ENCODE measurements at places on chromosomes 3 and 15.

DNA sequence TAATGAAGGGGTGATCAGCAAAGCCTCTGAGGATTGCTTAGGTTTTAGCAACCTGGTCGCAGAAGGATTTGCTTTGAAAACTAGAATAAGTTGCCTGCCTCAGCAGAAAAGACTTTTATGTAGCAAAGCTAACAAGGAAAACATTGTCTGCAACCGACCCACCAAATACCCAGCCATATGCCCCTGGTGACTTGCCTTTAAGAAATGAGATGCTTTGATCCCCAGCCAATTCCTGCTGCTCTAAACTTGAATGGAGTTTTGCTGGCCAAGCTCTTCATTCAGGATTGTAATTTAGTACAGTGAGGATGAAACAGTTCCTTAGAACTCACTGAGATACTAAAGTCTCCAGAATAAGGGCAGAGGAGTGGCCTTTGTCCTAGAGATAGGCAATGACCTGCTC, 139.8 kb upstream of the PROK2 start:
- DNase-seq = no peak

- no peak for DNase-seq
Observed at GRCh38 chr3:185151964-185152409, 873 bp downstream of the C3orf70 start.

- DNase-seq = no peak
Observed at GRCh38 chr3:58034738-58035523, 26.7 kb downstream of the FLNB start.

DNA sequence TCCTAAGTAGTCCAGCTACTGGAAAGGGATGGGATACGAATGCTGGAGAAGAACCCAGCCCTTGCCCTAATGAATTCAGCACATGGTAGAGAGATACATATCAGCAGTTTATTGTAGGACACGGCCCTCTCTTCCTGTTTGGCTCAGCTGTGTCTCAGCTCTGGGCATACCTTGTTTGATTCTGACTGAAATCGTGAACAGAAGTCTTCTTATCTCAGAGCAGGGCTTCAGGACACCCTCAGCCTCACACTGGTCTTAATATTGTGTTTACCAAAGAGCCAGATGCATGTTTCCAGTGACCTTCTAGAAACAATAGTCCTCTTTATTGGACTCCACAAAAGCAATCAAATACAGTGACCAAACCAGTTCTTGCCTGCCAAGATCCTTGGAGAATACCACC, 54.7 kb downstream of the FAM174B start:
- no peak for DNase-seq

GRCh38 chr3:52923963-52924362, 26.6 kb upstream of the STIMATE start:
- DNase-seq = no peak

DNA sequence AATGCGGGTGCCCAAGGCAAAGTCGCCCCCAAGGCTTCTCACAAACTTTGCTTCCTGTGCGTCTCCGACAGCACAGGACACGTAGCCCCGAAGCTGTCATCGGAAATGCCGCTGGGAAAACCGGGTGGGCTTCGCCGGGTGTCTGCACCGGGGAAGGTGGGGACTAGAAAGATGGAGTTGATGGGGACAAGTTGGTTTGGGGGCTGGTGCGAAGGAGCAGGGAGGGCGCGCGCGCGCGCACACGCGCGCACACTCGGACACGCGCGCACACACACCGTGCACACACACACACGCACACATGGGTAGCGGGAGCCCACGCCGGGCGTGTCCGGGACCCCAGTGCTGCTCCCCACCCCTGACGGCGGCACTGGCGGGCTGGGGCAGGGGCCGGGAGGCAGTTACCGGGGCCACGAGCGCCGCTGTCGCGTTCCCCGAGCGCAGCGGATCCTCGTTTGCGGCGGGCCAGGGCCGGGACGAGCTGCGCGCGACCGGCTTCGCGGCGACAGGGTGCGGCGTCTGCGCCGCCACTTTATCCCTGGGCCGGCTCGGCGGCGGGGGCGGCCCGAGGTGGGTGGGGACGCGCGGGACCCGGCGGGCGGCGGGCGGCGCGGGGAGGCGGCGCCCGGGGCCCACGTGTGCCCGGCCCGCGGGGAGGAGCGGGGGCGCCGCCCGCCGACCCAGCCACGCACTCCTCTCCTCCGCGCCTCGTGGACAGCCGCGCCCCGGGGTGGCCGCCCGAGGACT, 539 bp upstream of the MGLL start:
- DNase-seq = no peak

DNA sequence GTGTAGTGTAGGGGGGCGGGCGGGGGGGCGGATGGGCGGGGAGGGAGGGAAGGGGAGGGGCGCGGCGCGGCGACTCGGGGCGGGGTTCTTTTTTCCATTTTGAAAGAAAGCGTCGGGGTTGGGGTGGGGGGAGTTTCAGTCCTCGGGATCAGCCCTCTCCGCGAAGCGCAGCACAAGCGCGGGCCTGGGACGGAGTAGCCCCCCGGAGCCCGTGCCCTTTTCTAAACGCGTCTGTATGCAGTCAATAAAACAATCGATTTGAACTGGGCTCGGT, 6.1 kb downstream of the ISLR2 start:
- no peak for DNase-seq

DNA sequence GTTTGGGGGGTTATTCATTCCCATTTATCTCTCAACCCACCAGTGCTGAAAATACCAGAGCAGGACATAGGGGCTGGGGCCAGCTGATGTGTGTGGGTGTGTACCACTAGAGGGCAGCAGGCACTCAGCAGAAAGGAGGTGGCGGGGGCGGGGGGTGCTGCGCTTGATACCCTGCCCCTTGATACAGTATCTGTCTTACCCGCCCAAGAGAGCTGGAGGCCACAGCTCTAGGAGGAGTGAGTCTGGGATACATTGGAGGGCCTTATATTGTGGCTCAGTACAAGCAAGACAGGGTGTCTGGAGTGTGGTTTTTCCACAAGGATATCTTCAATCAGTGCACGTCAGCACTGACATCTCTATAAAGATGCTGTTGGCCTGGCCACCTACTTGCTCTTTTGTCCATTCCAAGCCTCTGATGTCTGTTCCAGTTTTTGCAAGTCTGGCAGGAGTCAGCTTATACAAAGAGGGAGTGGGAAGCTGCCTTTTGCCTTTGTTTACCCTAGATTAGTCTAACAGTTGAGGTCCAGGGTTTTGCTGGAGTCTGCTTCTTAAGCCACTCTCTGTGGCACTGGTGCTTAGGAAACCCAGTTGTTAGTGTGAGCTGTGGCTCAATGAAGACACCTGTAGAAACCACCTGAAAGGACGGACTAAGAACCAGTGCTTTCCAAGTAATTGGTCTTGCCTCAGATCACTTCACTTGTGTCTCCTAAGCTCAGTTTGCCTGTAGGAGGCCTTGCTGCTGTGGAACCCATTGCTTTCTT, 1.5 kb upstream of the RBM15B start:
- peak; percentile 50 for DNase-seq

DNA sequence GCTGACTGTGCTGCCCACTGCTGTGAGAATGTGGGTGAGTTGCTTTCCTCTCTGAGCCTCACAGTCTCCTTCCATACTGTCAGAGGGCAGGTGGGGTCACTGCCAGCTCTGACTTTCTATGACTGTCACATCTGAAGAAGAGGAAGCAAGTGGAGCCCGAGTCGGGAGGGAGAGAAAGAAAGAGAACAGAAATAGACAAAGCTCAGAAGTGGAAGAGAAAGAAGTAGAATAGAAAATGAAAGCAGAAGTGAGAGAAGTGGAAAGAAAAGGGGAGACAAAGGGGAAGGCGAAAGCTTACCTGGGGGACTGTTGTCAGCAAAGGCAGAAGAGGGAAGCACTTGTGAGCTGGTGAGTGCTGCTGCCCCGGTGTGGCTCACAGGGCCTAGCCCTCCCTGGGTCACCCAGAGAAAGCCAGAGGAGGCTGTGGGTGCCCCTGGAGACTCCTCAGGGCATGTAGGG, 57.9 kb downstream of the EPHB1 start:
- no peak for DNase-seq

- DNase-seq = no peak
Observed at GRCh38 chr15:57655809-57656208, 50.7 kb upstream of the POLR2M start.

GRCh38 chr3:16738451-16738850, 133.2 kb upstream of the DAZL start:
- no peak for DNase-seq

DNA sequence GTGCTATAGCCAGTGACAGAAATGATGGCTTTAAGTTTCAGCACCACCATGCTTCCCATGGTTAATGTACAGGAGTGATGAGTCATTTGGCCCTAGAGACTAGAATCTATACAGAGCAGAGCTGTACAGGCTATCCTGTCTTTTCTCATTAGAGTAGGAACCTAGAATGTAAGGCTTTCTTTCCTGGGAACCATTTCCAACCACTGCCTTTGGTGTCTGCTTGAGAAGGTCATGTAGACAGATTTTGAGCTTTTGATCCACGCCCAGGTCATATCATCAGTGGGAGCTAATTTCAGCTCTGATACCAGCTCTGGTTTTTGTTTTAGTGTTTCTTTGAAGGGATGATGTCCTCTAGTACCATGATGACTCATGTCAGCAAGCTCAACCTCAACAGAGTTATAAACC, 543.1 kb downstream of the NTRK3 start:
- DNase-seq = no peak

DNA sequence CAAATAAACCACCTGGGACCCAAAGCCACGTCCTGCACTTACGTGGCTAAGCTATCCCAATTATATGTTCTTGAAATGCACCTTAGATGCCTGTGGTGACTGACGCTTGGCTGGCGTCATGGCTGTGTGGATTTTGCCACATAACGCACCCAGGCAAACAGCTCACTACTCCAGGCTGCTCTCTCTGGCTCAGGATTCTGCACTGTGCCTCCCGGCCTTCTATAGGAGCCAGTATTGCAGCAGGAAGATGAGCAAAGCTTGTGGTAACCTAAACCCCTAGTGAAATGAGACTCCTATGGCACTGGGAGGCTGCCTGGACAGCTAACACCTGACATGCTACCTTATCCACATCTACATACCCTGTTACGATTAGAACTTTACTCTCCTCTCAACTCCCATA, 179.3 kb downstream of the THRB start:
- no peak for DNase-seq

DNA sequence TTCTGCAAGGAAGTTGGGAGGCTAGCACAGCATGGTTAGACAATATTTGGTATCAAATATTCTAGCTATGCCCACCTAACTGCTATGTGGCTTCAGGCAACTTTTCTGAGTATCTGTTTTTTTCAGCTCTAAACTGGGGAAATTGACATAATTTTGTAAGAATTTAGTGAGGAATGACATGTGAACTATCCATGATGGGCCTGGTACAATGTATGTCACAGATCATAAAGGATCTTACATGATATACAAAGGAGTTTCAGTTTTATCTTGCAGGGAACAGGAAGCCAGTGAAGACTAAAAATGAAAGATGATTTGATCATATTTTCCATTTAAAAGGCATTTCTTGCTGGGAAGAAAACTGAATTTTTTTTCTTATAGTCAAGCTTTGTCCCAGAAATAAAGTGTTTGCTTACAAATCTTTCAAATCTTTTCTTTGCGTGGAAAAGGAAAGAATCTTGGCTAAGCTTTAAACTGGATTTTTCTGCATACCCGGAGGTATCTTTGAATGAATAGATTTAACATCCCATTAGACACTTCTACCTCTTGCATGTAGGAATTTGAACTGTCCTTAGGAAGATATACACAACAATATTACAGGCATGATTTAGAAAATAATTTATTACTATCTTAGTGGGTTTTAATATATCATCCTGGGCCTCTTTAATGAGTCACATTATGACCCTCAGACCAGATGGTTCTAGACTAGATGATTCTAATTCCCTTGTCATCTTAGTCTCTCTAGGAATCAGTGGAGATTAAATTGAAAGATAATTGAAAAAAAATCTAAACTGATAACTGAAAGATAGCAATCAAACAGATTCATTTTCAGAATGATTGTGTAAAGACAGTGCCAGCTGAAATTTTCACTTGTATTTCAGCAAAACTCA, 436.0 kb upstream of the THBS1 start:
- DNase-seq = no peak

DNA sequence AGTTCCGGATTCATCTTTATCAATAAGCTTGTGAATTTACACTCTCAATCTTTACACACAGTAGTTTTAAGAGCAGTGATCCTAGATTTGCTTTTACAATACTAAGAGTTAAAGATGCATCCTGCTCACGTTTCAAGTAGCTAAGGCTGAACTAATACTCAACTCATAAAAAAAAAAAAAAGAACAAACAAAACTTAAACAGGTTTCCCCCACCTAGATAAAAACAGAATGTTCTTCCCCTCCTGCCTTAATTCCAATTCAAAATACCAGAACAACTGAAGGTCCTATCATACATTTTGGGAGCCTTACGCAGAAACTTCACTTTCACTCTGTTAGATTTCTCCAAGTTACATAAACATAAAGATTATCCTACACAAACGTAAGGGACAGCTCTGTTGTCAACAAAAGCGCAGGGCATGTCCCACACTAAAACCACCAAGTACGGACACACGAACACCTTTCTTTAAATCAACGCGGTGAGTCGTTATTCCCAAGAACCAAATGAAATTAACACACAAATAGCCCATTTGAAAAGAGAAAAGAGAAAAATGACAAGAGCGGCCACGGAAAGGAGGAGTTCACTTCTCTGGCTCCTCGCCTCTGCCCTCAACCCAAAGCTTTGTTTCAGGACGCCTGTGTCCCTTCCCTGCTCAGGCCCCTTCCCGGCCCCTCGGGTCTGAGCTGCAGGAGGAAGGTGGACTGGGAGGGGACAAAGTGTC, 941 bp downstream of the CBLB start:
- DNase-seq = no peak

- DNase-seq = no peak
Observed at GRCh38 chr3:59872128-59872527, 822.3 kb upstream of the CFAP20DC start.

DNA sequence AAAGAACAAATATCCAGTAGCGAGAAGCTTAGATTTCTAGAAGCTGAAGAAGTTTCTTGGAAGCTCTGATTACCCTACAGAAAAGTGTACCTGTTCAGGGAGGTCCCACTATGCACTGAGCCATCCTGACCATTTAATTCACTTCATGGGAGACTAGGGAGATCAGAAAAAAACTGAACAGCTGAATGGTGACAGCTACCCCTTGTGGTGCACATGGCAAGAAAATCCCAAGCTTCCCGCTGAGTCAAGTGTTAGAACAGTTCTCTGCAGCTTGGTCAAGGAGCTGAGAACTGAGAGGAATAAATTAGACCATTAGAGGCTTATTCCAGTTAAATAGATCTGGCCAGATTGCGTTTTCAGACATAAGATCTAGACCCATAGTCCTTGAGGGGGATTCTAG, 197.2 kb upstream of the VEPH1 start:
- no peak for DNase-seq

- no peak for DNase-seq
Observed at GRCh38 chr3:73592154-73593144, 32.3 kb downstream of the PDZRN3 start.

DNA sequence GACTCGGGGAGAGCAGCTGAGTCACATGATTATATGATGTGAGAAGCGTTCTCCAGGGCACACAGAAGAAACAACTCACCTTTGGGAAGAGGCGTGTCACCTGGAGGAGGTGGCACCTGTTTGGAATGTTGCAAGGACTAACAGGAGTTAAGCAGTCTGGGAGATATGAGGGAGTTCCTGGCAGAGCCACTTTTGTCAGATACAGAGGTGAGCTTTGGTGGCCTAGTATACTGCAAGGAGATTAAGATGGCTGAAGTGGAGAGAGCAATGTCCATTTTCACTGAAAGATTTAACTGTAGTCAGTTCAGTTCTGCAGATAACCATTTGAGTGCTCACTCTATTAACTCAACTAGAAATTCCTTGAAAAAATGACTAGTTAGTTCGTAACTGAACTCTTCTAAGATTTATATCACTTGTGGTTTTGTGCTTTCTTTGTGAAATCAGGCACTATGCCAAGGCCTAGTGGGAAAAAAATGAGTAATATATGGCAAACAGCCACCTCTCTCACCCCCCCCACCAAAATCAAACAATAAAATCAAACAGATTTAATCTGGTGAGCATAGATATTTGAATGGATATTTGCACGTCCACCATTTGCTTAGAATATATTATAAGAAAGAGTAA, 61.3 kb downstream of the CRYBG3 start:
- no peak for DNase-seq
